ENCODE measurements at places on chromosomes 13 and 19.
A peak's percentile ranks its signal among the peaks of the same experiment; 100 is the strongest.

DNA sequence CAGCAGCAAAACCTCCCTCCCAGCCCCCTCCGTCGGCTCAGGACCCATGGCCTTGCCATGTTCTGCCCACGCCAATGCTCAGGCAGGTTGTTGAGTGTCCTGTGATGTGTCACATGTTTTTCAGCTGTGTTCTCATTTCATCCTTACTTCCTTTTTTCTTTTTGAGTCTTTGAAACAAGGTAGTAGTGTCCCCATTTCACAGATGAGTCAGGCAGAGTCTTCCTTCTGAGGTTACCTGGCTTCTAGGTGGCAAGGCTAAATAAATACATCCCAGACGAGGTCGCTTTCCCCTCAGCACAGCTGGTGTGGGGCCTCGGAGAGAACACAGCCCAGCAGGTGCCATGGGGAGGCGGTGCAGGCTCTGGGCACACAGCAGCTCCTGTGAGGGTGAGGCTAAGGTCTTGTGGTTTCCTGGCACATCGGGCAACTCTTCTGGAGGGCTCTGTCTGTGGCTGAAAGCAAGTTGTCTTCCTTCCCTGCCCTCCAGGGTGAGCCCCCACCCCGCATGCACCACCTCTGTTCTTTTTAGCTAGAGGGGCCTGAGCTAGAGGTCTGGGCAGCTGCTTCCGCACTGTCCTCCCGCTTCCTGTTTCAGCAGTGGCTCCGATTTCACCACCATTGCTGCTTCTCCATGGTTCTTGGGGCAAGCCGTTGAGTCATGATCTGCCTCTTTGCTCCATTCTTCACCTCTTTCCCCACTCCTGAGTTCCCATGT, 15.1 kb downstream of the PRAM1 start:
- DNase-seq, result no peak

DNA sequence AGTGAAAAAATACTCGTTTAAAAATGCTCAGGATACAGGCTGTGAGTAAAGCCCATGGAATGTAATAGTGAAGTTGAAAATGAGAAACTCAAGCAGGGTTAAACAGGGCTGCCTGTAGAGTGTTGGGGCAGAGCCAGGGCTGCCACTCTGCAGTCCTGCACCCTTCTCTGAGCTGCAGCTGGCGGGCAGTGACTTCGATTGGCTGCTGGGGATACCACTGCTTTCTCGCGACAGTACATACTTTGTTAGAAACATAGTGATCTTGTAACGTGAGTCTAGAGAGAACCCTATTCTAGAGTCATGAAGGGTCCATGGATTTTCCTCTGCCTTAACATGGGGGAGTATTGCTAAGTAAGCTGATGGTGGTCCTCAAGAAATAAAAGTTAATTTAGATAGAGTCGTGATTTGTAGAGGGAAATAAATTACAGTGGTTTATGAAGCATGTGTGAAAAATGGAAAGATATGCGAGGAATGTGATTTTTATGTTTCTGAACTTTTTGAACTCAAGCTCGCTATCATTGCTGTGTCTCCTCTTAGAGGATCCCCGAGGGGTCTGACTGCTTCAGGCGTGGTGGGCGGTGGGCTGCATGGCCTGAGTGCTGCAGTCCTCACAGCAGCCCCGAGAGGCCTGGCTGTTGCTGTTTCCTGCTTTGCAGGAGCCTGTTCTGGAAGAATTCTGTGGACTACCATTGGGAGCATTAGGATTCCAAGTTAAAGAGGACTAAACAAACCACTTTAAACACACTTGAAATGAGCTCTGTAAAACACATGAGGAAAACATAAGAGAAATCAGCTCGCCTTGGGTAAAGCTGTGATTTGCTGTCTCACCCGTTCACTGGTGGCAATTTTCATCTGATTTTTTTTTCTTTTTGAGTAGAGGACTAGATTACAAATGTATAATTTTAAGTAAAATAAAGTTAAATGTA, 95.7 kb downstream of the ARHGEF7 start:
- DNase-seq, result no peak

DNA sequence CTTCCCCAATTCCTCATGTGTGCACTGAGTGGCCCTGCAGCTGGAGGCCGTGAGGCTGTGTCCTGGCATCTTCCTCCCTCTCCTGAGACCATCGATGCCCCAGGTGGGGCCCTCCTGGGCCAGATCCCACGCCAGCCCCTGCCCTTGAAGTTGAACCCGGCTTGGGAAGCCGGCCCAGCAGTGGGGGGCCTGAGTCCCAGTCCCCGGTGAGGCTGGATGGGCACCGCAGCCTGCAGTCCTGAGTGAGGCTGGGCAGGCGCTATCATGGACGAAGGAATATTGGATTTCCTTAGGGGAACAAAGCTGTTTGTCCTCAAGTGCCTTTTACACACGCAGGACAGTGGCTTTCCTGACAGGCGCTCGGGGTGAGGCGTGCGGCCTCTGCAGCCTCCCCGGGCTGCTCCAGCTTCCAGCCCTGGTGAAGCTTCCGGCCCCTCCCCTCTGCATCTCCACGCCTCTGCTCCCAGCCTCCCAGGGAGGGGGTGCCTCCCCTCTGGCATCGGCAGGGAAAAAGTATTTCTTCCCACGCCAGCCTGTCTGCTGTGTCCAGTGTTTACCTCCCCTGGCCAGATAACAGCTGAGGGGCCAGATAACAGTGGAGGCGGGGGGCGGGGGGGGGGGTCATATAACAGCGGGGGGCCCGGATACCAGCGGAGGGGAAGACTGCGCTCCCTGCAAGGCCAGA, 159.5 kb downstream of the KDM4B start:
- no peak for DNase-seq

DNA sequence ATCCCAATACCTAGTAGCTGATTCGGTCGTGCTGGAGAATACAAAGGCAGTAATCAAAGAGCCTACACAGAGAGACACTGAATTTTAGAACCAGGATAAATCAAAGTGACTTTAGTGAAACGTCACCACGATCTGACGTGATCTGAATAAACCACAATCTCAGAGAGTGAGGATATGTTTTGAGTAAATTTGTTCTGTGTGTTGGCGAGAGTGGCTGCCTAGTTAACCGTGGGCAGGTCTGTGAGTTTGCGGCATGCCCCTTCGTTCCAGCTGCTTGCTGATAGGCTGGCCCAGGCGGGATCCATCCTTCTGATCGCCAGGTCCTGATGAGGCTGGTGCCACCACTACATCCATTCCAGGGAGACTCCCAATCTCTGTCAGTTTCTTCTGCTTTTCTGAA, 40.4 kb downstream of the LRCH1 start:
- DNase-seq, result no peak

DNA sequence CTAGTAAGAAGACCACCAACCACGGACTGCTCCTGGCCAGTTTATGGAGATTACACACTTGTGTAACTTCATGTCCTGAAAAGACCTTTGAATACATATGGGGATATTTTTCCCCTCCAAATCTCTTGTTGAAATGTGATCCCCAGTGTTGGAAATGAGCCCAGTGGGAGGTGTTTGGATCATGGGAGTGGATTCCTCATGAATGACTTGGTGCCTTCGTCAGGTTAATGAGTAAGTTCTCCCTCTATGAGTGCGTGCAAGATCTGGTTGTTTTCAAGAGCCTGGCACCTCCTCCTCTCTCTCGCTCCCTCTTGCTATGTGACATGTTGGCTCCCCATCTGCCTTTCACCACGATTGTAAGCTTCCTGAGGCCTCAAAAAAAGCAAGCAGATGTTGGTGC, 769.0 kb upstream of the SLITRK1 start:
- DNase-seq, result no peak

- no peak for DNase-seq
Observed at GRCh38 chr19:3982701-3983541, 2.3 kb downstream of the EEF2 start.

DNA sequence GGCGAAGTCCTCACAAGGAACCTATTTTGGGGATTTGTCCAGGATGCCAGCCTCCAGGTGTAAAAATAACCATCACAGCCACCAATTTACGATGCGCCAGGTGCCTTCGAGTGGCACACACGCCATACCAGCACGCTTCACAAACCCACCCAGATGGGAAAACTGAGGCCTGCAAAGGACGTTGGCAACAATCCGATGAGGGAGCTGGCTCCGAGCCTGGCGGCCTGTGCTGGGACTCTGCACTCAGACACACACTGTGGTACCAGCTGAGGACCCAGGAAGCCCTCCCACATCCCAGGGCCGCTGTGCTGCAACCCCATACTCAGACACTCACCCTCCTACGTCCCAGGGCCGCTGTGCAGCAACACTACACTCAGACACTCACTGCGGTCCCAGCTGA, 65.0 kb upstream of the C13orf46 start:
- no peak for DNase-seq

DNA sequence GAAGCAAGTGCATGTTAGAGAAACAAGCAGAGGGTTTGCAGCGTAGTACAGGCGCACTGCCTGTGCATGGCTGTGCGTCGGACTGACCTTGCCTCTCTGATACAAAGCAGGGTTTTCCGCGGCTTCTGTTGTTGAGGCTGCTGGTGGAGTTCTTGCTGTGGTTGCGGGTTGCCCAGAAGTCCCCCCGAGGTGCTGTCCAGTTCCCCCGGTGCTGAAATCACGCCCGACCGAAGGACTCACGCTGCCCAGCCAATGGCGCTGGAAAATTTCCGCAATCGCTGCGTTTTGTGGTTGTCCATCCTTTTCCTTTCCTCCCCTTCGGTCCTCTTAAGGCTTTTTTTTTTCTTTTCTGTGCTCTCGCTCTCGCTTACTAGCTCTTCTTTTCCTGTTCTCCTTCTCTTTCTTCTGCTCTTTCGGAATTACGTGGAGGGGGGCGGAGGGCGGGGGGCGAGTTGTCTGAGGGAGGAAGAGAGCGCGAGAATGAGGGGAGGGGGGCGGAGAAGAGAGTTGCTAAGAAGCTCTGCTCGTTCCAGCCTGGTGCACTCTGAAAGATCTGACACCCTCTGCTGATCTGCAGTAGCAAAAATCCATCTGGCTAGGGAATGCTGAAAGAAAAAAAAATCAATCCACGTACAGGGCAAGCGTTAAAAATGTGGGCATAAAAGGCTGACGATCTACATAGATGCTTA, at the start of gene SLITRK1:
SLITRK1 (minus strand) TSS at position 558 of the 689 bp plus-strand sequence. CDS start 967 bp downstream, outside the sequence.
- DNase-seq, result peak; percentile 2

- DNase-seq, result no peak
Observed at GRCh38 chr13:28094306-28094705, 6.1 kb downstream of the FLT3 start.

GRCh38 chr19:29074579-29074978, 138.4 kb downstream of the UQCRFS1 start:
- DNase-seq, result no peak

- DNase-seq, result no peak
Observed at GRCh38 chr13:40779049-40779448, 8.1 kb upstream of the MRPS31 start.

DNA sequence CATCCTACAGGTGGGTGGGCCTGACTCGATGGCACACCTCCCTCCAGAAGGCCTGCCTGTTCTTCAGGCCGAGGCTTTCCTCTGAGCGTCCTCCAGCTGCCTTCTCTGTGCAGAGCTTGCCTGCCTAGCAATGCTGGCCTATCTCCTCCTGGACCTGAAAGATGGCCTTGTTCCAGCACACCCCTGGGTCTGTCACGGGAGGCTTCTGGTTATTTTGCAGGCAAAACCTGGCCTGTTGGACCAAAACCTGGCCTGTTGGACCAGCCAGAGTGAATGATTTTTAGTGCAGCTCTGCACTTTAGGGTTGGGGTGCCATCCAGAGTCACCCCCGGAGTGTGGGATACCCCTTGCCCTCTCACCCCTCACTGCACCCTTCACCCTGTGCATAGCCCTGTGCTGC, 128.4 kb downstream of the KATNAL1 start:
- no peak for DNase-seq

DNA sequence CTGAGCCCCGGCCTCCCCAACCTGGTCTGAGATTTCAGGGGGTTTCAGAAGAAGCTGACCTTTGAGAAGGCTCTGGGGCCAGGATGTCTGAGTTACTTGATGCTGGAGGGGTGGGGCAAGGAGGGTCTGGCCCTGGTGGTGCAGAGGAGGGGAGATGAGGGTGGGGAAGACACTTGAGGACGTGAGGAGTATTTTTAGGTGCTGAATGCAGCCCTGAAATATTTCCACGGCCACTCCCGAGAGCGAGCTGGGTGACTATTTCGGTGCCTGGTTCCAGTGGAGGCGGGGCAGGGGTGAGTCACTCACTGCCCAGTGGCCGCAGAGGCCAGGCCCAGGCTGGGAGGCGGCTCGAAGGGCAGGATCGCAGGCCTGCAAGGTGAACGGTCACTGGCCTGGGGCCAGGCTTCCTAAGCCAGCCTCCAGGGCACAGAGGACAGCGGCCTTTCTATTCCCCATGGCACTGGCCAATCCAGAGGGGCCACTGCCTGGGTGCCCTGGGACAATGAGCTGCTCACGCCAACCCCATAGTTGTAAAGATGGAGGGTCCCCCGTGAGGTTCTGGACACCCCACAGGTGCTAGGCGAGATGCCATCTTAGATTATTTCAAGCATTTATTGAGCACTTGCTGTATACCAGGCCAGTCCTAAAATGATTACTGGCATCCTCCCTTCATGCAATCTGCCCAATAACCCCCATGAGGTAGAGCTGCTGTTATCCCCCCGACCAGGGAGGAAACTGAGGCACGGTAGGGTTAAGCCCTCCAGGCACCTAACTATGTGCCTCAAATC, 19.7 kb upstream of the JUND start:
- DNase-seq, result peak; percentile 60

- DNase-seq, result no peak
Observed at GRCh38 chr19:40721936-40722661, 5.2 kb downstream of the ITPKC start.

DNA sequence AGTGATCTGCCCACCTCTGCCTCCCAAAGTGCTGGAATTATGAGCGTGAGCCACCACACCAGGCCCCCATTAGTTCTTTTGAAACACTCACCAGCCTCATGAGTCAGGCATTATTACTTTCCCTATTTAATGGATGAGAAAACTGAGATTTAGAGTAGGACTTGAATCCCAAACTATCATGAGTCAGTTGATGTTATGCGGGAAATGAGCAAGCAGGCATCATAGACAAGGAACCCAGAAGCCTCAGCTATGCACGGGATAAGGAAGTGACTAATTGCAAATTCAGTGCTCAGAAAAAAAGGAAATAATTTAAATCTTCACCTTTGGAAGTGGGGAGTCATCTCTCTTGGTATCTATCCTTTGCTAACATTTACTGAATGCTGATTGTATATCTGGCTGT, 217.5 kb downstream of the ABCC4 start:
- DNase-seq, result no peak

DNA sequence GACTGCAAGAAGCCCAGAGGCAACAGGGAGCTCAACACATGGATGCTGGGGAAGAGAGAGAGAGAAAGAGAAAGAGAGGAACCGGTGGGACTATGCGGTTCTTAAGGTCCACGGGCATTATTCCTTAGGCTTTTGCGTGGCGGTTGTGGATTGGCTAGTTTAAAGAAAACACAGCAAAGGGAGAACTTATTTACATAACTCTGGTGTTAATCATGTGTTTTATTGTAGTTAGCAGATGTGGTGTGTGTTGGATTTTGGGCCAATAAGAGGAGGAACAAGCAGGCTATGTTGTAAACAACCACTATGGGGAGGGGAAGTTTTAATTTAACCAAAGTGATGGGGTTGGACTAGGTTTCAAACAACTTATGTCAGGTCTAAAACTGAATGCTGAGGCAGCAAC, 275.3 kb upstream of the KLF12 start:
- no peak for DNase-seq
